ENCODE measurements at places on chromosomes 13 and 19. TPM values are rescaled to one million over a fixed set of nuclear protein-coding genes. Genes with fewer than 3 reads are reported as not detected.

Gene IL17D
- total RNA-seq: 0.12 TPM

Gene FFAR1
- 1.7 TPM for total RNA-seq

Gene CASP14
- not detected for total RNA-seq

Gene ERICH6B
- total RNA-seq: not detected

Gene PRODH2
- 0.17 TPM for total RNA-seq

Gene CYP2A6
- total RNA-seq: not detected

Gene FREM2
- 0.14 TPM for total RNA-seq

Gene B3GNT8
- total RNA-seq: not detected

Gene TMEM145
- not detected for total RNA-seq

Gene SH2D3A
- 12.9 TPM for total RNA-seq

Gene C19orf81
- total RNA-seq: 13.5 TPM

Gene TMEM238
- 6.7 TPM for total RNA-seq

Gene OR4F17
- total RNA-seq: not detected

Gene FPR3
- total RNA-seq: not detected

Gene SERPINE3
- total RNA-seq: not detected

Gene ZNF765
- total RNA-seq: 7.4 TPM

Gene ACP5
- 11.8 TPM for total RNA-seq

Gene TSHZ3
- total RNA-seq: 0.35 TPM

Gene NKPD1
- total RNA-seq: not detected

Gene POU4F1
- not detected for total RNA-seq

Gene ZNF135
- total RNA-seq: 2.5 TPM

Gene DYRK1B
- 13.1 TPM for total RNA-seq

Gene EBI3
- total RNA-seq: 3.3 TPM

Gene KLK6
- total RNA-seq: not detected

Gene NFIX
- 1.2 TPM for total RNA-seq

Gene ZIC2
- 0.72 TPM for total RNA-seq

Gene GJA3
- 1.7 TPM for total RNA-seq

Measured in Caki2 (cell line).